ENCODE measurements at places on chromosomes 11 and 22.

GRCh38 chr11:67303132-67303834, at the start of gene SSH3:
Gene SSH3 (plus strand): TSS chr11:67303530. CDS start chr11:67303626, 96 bp downstream.
- DNase-seq, result peak; percentile 34

DNA sequence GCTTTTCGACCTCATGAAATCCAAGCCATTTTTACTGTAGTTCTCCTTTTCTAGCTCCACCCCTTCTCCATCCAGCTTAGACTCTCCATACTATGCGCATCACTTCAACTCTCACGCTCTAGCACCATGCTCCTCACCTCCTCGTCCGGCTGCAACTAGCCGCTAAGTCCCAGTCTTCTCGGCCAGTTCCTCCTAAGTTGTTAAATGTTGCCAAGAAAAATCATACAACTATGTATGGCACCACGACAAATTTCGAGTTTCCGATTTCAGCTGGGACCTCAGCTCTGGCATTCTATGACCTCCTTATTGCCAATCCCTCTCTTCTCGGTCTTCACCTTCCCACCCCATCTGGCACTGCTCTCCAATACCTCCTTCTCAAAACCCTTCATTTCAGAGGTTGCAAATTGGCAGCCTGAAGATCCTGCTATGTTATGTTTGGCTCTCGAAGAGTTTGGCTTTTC, 1.0 kb downstream of the ZNF70 start:
- DNase-seq, result no peak

DNA sequence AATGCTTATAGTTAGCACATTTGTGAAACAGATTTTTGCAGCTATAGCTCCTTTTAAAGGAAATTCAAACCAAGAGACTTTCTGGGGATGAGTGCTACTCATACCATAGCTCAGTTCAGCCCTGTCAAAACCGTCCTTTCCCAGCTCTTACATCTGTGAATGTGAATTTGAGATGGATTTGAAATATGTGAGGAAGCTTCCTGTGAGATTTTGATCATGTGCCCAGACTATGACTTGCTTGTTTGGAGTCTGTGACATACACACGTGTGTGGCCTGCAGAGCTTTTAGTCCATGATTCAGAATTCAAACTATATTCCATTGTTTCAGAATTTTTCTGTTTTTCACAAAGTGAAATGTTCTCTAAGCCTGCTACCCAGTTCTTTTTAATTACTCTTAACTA, 4.4 kb upstream of the MMP1 start:
- no peak for DNase-seq

- DNase-seq, result no peak
These were observed 8.8 kb upstream of the PGR start for GRCh38 chr11:101138245-101138930.

- no peak for DNase-seq
These were observed 114.1 kb upstream of the CLPB start for GRCh38 chr11:72548463-72548862.

GRCh38 chr22:36971341-36972125, 47.7 kb downstream of the TST start:
- no peak for DNase-seq

DNA sequence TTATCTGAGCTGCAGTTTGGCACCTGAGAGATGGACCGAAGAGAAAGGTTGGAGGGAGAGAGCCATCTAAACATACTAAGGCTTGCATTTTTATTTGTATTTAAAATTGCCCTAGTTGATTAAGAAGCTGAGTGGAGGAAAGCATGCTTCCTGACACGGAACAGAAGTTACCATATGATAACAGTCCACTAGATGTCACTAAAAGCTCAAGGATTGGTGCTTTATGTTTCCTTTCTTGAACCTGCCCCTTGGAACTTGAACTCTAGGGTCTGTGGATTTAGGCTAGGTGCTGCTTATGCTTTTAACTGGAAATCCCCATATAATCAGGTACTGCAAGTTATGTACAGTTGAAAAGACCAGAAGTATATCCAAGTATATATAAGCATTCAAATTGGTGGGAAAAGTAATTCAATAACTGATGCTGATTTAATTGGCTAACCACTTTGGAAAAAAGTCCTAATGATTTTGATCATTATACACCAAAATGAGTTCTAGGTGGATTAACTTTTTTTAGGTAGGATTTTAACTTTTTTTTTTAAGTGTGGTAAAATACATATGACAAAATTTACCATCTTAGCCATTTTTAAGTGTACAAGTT, 9.5 kb downstream of the RBMXL2 start:
- no peak for DNase-seq

- no peak for DNase-seq
These were observed 9.2 kb downstream of the SLC5A1 start for GRCh38 chr22:32052244-32052643.

DNA sequence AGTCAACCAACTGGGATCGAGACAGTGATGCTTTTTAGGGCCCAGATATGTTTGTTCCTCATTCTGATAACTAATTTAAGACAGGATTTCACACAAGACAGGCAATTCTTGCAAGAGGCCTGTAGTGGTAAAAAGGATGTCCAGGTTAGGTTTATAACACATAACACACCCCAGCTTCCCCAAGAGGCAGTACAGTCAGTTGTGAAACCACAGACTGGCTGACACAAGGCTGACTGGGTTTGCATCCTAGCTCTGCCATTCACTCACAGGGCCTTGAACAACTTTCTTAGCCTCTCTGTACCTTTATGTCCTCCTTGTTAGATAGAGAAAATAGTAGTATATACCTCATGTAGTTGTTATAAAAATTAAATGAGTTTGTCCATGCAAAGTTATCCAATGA, 55.0 kb upstream of the PTH start:
- DNase-seq, result no peak

GRCh38 chr22:45891996-45892621, 84.9 kb downstream of the WNT7B start:
- no peak for DNase-seq

DNA sequence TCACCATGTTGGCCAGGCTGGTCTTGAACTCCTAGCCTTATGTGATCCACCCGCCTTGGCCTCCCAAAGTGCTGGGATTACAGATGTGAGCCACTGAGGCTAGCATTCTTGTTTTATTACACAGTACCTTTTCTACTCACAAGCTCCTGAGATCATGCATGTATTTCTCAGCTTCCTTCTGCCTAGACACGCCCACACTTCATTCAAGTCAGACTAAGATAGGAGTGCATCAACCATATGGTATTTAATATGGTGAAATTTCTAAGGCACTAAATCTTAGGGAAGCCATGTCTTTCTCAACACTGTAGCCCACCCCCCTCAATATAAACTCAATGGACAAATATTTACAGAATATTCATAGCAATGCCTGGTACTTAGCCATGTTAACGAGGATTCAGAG, 62.1 kb downstream of the SLC25A17 start:
- DNase-seq, result no peak

- DNase-seq, result no peak
These were observed 71.4 kb downstream of the NAT10 start for GRCh38 chr11:34176751-34177209.

DNA sequence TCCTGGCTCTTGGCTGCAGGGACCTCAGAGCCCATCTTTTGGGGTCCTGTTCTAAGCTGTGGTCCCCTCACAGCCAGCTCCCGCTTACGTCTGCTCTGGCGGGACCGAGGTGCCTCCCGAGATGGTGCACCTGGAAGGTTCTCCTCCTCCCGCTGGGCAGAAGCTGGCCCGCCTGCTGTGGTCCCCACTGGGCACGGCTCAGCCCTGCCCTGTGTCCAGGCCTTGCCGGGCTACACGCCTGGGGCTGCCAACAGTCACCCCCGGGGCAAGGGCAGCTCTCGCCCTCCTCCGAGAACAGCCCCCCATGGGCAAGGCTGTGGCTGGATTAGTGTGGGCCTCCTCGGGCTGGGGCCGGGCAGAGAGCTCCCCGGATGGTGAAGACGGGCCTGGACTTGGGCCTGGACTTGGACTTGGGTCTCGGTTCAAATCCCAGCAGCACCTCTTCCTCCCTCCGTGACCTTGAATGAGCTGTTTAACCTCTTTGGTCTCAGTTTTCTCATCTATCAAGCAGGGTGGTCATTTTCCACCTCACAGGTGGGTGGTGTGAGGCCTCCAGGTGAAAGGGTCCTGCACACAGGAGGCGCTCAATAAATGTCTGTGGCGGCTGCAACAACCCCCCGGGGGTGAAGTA, 998 bp downstream of the BAIAP2L2 start:
- no peak for DNase-seq

GRCh38 chr11:61119055-61119454, 16.8 kb downstream of the CD5 start:
- DNase-seq, result no peak

GRCh38 chr11:20134991-20135736, 25.1 kb downstream of the DBX1 start:
- DNase-seq, result no peak

DNA sequence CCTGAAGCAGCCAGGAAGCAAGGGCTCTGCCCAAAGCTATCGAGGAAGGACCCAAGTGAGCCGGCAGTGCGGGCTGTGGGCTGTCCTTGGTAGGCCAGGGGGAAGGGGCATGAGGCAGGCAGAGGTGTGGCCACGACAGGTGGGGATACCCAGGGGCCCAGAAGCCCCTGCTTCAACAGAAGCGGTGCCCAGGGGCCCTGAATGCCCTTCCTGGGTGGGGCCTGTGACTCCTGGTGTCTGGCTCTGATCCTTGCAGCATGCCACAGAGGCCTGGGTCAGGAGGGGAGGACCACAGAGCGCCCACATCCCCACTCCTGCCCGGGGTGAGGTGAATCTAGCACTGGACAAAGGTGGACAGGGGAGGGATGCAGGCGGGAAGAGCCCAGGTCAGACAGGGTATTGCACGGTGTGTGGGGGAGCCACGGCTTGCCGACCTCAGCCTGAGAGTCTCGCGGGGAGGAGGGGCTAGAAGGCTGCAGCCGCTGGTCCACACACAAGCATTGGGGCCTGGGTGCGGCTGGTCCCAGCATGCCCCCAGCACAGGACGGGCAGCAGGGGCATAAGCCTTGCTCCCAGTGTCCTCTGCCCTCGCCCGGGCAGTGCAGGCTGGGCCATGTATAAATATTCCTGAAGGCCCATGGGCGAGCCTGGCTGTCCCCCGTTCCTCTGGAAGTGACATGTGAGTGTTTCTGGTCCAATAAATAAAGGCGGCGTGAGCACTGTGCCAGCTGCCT, 19.0 kb downstream of the MAFF start:
- no peak for DNase-seq

GRCh38 chr11:18731441-18731840, 5.5 kb upstream of the IGSF22 start:
- DNase-seq, result no peak

DNA sequence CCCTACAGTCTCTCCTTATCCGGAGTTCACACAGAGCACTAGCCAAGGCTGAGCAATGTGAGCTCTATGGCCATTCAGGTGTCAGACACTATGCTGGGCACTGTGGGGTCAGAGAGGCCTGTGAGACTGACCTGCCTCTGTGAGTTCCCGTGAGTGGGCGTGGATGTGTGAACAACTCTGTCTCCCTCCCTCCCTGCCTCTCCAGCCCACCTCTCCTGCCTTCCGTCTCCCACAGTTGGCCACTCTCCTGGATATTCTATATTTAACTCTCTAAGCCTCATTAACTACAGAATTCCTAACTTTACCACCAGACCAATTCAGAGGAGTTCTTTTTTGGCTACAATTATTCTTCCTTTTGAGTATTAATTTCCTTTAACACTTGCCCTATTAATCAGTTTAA, 191.6 kb upstream of the NCAM1 start:
- DNase-seq, result no peak

- DNase-seq, result no peak
These were observed 22.0 kb downstream of the MMP20 start for GRCh38 chr11:102603091-102603490.

DNA sequence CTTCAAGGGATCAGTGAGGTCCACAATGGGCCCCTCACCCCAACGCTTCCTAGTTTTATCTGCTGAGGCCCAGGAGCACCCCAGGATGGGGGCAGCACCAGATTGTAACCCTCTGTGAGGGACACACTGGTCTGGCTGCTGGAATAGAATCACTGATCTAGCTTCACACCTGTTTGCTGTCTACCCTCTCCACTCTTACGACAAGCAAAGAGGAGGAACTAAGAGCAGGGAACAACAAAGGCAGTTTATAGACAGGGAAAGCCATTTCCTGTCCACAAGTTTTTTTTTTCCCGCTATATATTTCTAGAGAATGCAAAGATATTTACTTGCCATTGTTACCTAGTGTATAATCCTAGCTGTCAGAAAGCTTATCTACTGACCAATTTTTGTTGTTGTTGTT, 61.0 kb upstream of the CRTAM start:
- no peak for DNase-seq

DNA sequence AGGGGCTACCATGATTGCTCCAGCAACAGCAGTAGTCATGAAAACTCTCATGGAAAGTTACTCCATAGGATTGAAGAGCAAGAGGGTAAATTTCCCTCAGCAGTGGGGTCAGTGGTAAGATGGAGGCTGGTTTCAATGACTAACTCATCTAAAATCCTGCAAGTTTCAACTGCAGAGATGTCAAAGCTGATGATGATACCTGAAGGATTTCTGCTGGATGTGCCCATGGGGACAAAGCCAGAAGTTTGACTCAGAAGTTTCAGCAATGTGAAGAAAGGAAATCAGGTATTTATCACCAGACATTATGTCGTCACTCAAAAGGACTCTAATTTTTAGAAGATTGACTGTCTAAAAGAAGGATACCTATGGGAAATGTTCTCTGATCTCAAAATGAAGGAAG, 29.1 kb downstream of the RAB38 start:
- DNase-seq, result no peak

DNA sequence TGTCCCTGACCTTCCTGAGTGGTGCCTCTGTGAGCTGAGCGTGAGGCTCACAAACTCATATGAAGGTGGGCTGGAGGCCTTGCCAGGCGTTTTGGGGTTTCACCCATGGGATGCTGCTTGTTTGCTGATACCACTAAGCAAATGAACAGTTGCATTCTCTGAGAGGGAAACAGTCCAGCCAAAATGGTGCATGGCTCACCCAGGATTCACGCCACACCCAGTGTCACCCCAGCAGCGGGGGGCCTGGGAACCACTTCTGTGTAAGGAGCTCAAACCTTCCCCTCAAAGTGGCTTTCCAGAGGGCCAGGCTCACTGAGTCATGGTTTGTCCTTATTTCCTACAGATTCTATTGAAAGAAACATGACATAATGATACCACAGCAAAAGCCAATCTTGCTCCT, 928.1 kb downstream of the TBC1D22A start:
- DNase-seq, result no peak

DNA sequence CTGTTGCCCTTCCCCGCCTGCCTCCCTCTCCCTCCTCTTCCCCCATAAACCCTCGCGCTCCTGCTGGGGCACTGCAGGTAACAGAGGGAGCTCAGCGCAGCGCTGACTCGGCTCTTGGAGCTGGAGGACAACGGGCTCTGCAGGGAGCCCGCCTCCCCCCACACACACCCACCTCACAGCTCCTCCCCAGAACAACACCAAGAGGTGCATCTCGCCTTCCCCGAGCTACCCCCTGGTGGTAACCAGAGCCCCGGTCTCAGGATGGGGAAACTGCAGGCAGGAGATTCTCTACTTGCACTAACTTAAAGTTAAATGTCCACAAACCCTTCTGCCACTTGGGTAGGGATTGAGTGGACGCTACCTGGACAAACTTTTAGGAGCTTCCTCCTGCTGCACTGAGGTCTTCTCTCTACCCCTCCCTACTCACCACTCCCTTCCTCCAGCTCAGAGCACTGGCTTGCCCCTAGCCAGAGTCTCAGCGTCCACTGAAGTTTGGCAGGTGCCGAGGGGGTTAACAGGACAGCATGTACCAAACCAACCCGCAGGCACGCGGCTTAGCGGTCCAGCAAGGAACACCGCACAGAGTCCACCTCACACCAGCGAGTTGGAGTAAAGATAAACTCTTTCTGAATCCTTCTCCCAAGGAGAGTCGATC, 4.0 kb upstream of the SCN4B start:
- DNase-seq, result no peak
